ENCODE measurements at places on chromosomes 7 and 10.

- DNase-seq: no peak
These were observed 222.0 kb downstream of the LRRN3 start for GRCh38 chr7:111312966-111313365.

- no peak for DNase-seq
These were observed 97.0 kb downstream of the ABLIM1 start for GRCh38 chr10:114561008-114561523.

- no peak for DNase-seq
These were observed 155.4 kb downstream of the ZPBP start for GRCh38 chr7:49937608-49938007.

GRCh38 chr10:23172429-23173213 is 19.5 kb upstream of the PTF1A start:
- no peak for DNase-seq

DNA sequence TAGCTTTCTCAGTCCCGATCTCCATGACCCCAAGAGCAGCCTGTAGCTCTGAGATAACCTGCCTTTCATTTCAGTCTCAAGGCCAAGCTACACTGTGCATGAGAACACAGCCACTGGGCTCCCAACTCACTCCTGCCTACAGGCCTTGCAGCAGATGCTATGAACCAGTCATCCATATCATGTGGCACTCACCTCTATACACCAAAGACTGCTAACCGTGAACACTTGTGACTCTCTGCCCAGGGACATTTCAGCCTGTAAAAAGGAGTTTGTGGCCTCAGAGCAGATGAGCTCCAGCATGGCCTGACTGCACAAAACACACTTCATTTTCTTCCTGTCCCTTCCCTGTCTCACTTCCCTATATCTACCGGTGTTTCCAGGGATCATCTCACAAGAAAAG is 56.9 kb upstream of the NPY start:
- DNase-seq: no peak

DNA sequence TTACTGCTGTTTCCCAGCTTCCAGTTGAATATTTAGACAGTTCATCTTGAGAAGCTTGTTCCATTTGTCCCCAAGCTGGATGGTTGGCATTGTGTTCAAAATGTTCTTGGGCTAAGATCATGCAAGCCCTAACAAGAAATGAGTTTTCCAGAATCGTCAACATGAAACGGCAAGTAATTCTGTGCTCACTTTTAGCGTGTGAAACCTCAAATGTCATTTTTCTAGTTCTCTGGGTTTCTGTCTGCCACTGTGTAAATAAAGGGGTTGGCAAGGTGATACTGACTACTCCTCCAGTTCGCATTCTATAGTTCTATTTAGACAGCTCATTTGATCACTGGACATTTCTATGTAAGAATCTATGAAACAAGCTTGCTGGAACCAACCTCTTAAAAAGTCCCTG is 194.0 kb downstream of the AHR start:
- DNase-seq: no peak

GRCh38 chr7:51060536-51060935 is 256.1 kb downstream of the COBL start:
- DNase-seq: no peak

GRCh38 chr10:20265146-20265545 is 448.9 kb downstream of the PLXDC2 start:
- no peak for DNase-seq

GRCh38 chr7:49287653-49288052 is 363.3 kb downstream of the CDC14C start:
- DNase-seq: no peak

GRCh38 chr7:127946847-127947246 is 84.4 kb downstream of the LRRC4 start:
- no peak for DNase-seq

DNA sequence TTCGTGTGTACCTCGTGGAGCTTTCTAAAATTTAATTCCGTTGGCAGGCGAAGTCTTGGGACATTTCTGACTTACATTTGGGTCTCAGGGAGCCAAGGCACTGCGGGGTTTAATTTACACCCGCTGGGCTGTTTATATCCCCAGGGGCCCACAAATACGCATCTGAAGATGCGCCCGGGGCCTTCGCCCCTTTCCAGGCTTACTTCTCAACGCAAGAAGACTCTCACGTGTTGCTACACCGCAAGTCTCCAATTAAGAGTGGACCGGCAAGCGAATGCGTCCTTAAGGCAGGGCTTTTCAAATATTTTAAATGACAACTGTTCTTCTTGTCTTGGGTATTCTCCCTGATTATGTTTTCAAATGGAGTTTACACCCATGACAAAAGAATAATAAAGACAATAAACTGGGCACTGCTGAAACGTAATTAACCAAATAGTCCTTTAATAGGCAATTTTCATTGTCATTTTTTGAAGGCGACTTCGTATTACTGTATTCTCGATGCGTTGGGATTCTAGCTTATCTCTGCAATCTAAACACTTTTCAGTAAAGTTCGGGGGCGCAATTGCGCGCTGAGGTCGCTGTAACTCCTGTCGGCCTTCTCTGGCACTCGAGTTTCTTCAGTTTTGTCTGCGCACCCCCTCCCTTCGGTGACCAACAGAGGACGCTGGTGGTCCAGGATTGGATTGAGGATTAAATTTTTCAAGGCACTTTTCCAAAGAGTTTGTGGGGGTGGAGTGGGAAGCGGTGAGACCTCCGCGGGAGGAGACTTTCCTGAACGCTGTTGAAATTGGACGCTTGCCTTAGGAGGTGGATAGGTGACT is 837 bp upstream of the IGFBP3 start:
- no peak for DNase-seq

DNA sequence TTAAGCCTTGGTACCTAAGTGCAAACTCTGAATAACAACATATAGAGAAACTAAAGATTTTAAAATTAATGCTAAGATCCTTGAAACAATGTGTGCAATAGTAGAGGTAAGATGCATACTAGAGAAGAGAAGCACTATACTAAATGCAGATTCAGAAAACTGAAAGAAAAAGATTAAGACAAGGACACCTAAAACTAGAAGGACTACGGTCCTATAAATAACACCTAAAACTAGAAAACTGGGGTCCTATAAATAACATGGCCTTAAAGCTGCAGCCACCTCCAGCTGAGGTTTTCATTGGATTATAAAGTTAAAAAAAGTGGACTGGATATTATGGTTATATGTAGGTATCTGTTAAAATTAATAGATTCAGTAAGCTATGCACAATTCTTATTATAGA is 320.9 kb downstream of the IPMK start:
- no peak for DNase-seq

DNA sequence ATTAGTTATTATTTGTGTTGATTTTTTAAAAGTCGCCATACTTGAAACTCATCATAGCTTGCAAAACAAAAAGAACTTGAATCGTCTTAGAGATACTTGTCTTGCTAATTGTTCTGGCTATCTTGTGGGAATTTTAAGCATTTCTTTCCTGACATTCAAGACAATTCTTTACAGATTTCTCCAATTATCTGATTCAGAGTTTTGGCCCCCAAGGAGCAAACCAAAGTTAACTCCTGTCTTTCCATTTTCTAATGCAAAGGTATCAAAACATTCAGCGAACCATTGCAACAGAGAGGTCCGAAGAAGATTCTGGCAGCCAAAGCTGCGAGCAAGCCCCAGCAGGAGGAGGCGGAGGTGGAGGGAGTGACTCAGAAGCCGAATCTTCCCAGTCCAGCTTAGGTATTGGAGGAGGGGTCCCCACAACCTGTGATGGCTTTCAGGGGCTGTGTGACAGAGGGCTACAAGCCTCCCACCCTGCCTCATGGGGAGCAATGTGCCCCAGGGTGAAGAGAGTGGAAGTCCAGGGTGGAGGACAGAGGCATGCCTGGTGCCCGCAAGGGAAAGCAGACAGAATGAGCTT is 119.4 kb upstream of the STK17A start:
- no peak for DNase-seq

GRCh38 chr7:100952641-100953040 is 3.3 kb downstream of the MUC3A start:
- DNase-seq: no peak

GRCh38 chr10:79946271-79947082 is 2.4 kb downstream of the SFTPD start:
- no peak for DNase-seq

DNA sequence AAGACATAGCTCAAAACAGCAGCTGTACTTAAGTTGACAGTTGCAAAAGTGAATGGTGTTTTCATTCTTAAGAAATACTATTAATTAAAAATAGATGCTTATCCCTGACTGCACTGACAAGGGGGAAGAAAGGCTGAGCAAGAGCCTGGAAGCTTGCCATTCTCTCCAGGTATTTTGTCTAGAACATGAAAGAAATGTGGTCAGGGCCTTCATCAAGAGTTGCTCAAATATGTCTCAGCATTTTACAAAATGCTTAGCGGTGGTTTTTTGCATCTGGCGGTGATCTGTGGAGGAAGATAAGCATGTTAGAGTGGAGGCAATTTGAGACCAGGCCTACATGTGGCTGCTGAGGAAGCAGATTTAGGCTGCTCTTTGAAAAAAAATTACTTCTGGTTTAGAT is 46.4 kb upstream of the CC2D2B start:
- DNase-seq: no peak

DNA sequence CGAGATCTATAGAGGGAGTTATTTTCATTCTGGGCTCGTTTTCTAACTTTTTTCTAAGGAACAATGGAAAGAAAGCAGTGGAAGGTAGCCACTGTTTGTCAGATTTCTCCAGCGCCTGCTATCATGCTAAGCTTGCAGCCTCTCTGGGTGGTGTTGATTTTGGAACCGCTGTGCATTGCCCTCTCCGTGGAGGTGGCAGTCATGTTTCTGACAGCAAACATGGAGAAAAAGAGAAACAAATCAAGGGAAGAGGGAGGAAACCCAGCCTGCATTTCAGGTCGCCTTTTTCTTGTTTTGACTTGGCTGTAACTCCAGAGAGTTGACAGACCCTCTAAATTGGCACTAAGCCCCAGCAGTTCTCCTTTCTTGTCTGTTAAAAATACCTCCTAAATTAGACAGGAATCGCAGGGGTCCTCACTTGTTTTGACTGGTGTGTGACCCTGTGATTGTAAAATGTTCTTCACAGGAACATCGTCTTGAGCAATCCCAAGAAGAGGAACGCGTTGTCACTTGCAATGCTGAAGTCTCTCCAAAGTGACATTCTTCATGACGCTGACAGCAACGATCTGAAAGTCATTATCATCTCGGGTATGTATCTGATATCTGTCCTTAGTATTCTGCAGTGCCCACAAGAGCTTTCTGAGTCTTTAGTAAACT is 4.8 kb downstream of the ECHDC3 start:
- no peak for DNase-seq

- no peak for DNase-seq
These were observed 2.8 kb downstream of the EFCAB10 start for GRCh38 chr7:105578496-105578895.

- no peak for DNase-seq
These were observed 1.5 kb upstream of the GRM8 start for GRCh38 chr7:127254163-127254684.

DNA sequence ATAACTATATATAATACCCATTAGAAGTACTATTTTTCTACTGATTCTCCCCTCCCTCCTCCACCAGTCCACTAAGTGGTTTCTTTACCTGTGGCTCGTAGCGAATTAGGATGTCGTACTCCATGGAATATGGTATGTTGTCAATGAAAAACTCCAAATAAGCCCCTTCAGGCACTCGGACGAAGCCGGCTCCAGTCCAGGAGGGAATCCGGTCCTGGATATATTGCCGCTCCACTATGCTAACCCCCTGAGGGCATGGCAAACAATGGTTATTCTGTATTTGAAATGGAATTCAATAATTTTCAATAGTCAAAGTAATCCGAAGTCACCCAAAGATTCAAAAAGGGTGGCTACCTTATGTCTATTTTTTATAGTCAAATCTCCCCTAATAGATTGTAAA is 40.1 kb downstream of the LAMB1 start:
- no peak for DNase-seq

GRCh38 chr10:22620140-22620857 is 94.1 kb downstream of the PIP4K2A start:
- no peak for DNase-seq

DNA sequence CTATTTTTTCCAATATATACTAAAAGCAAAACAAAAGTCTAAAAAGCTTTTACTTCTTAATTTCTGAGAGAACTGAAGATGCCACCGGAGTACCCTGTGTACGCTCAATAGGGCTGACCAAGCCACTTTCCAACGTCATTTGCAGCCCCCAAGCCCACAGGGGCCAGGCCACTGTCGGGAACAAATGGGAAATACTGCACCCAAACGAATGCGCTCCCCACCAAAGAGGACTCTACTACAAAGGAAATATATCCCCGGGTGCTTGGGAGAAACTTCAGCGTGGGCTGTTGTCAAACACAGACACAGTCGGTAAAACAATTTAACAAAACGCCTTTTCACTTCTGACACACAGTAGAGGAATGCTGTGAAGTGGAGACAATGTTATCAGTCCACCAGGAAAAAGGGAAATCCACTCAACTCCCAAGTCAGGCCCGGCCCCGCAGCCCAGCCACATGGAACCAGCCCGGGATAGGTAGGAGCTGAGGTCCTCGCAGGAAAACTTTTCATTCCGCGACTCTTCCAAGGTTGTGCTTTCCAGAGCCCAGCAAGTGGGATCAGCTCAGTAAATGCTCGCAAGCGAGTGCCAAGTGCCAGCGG is 1.4 kb downstream of the PARD3 start:
- no peak for DNase-seq

DNA sequence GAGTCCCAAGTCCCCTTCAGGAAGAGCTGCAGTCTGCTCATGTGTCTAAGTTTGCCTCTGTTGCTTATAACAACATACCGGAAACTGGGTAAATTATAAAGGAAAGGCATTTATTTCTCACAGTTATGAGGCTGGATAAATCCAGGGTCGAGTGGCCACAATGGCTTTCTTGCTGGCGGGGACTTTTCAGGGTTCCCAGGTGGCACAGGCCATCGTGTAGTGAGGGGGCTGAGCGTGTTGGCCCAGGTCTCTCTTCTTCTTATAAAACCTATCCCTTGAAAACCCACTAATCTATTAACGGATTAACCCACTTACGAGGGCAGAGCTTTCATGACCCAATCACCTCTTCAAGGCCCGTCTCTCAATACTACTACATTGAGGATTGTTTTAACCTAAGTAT is 8.7 kb downstream of the VIPR2 start:
- DNase-seq: no peak

DNA sequence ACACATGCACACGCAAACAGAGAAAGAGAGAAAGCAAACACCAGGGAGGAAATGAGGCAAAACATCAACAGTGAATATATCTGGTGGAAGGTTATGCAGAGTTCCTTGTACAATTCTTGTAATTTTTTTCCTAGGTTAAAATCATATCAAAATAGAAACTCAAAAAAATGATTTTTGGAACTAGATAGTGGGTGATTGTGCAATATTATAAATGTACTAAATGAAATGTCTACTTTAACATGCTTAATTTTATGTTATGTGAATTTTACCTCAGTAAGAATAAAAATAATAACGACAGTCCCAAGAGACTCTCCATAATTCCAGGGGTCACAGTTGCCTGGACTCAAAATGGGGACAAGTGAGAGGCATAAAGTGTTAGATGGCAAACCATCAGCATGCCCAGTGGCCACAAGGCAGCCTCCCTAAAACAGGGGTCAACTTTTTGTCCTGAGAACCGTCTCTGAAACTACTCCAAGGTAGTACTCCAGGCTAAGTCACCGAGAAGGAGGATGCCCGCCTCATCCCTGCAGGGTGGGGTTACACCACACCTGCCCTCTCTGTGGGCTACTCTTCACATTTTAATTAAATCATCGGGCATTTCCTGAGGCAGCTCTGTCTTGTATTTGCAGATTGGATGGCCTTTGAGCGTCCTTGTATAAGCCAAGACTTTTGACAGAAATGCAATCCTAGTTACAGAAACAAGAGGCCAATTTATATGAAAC is 267.7 kb downstream of the ELMO1 start:
- DNase-seq: no peak

GRCh38 chr10:78862328-78862640 is 206.5 kb upstream of the ZMIZ1 start:
- DNase-seq: no peak

Data from activated CD4-positive, alpha-beta T cell treated with anti-CD3 and anti-CD28 coated beads, Interleukin-2, amount 50 U/mL, for 1 hour (primary cell).